ENCODE measurements at places on chromosomes 16 and 17. TPM values are rescaled to one million over a fixed set of nuclear protein-coding genes. Genes with fewer than 3 reads are reported as not detected.

The ZNF287 gene
- 10.9 TPM for total RNA-seq

The CD68 gene
- 34.0 TPM for total RNA-seq

The TNRC6C gene
- 2.4 TPM for total RNA-seq

The XYLT1 gene
- 0.74 TPM for total RNA-seq

The KRT40 gene
- total RNA-seq = not detected

The MMD gene
- 16.7 TPM for total RNA-seq

The CHST6 gene
- 0.07 TPM for total RNA-seq

The TBC1D3D gene
- total RNA-seq = not detected

The GFAP gene
- total RNA-seq = 1.0 TPM

The DNASE1L2 gene
- 1.7 TPM for total RNA-seq

The WWOX gene
- total RNA-seq = 14.3 TPM

The MT4 gene
- not detected for total RNA-seq

The CDH16 gene
- total RNA-seq = 0.28 TPM

The KRT15 gene
- 5.4 TPM for total RNA-seq

The SKA2 gene
- total RNA-seq = 164 TPM

The SRL gene
- total RNA-seq = 0.03 TPM

The TPSG1 gene
- not detected for total RNA-seq

The ATP6V0C gene
- 266 TPM for total RNA-seq

The SEC14L1 gene
- total RNA-seq = 37.4 TPM

The CDH13 gene
- not detected for total RNA-seq

The CRYM gene
- total RNA-seq = 1.3 TPM

The SLC5A2 gene
- total RNA-seq = 0.40 TPM

The ABCA6 gene
- not detected for total RNA-seq

The TBC1D3C gene
- total RNA-seq = not detected

The KRT28 gene
- total RNA-seq = not detected

The NDUFAB1 gene
- total RNA-seq = 184 TPM
